Lower lobe of right lung (tissue), 2 donors: ENCODE measurements at places on chromosomes 11 and 22.
A peak's percentile ranks its signal among the peaks of the same experiment; 100 is the strongest.

GRCh38 chr11:108224911-108225786 is 2.3 kb downstream of the ATM start:
- no peak for DNase-seq

DNA sequence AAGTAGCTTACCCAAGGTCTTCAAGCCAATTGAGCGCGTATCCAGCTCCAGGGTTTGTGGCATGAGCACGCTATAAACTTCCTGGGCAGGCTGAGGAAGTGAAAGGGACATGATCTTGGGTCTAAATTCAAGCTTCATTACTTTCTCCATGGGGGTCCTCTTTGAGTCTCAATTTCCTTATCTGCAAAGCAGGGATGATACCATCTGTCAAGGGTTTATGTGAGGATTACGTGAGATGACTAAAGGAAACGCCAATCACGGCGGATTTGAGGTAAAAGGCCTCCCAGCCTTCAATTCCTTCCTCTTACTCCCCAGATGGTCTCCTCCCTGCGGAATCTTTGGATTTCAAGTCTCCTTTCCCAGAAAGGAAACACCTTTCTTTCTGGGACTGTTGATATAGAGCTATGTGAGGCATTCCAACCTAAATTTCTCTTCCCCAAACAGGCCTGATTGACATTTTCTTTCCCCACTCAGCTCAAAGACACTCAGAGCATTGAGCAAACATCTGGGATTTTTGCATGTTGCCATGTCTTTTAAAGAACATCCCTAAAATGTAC is 474.4 kb downstream of the INSC start:
- no peak for DNase-seq

GRCh38 chr11:61712846-61713245 is 32.7 kb downstream of the DAGLA start:
- no peak for DNase-seq

DNA sequence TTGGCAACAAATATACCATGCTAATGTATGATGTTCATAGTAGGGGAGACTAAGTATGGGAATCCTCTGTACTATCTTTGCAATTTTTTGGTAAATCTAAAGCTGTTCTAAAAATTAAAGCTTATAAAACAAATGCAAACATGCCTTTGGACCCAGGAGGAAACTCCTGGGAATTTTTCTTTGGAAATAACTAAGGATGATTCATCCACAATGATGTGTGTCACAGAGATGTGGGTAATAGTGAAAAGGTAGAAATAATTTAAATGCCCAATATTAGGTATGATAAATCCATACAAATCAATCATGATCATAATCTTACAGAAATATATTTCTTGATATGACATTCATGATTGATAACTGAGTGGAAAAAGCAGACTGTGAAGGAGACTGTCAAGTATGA is 135.8 kb downstream of the TRIM44 start:
- no peak for DNase-seq

GRCh38 chr11:60121264-60121663 is 32.8 kb downstream of the MS4A2 start:
- DNase-seq = no peak

GRCh38 chr22:41406410-41406809 is 24.7 kb downstream of the TEF start:
- no peak for DNase-seq

- no peak for DNase-seq
Measured at GRCh38 chr22:35719212-35719875, 1.7 kb downstream of the APOL5 start.

DNA sequence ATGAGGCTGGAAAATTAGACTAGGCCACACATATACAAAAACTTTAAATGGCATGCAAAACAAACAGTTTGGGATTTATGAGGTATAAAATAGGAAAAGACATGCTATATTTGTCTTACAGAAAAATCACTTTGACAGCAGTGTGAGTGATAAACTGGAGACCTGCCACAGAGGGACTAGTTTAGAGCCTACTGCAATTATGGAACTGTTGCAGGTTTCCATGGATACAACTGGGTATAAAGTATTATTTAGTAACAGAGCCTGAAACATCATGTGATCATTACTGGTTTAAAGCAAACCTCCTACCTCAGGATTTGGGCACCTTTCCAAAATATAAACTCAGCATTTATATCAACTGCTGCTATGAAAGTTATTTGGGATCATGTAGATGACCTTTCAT is 1032.5 kb downstream of the DLG2 start:
- no peak for DNase-seq

- DNase-seq = peak; percentile 16
Measured at GRCh38 chr11:2548596-2548995, 103.8 kb downstream of the KCNQ1 start.

DNA sequence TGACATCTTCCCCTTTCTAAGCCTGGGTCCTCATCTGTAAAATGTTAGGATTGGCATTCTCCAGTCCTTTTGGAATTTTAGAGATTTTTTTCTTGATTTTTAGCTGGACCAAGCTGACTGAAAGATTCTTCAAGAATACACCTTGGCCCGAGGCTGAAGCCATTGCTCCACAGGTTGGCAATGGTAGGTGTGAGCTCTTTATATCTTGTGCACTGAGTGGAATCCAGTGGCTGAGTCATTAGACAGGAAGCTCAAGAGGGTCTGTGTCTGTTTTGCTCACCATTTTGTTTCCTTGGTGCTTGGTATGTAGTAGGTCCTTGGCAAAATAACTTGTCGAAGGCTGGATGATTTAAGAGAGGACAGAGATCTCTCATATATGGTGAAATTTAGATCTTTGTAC is 6.2 kb downstream of the EIF3L start:
- no peak for DNase-seq

- DNase-seq = no peak
Measured at GRCh38 chr11:66912911-66913310, 45.3 kb downstream of the PC start.

DNA sequence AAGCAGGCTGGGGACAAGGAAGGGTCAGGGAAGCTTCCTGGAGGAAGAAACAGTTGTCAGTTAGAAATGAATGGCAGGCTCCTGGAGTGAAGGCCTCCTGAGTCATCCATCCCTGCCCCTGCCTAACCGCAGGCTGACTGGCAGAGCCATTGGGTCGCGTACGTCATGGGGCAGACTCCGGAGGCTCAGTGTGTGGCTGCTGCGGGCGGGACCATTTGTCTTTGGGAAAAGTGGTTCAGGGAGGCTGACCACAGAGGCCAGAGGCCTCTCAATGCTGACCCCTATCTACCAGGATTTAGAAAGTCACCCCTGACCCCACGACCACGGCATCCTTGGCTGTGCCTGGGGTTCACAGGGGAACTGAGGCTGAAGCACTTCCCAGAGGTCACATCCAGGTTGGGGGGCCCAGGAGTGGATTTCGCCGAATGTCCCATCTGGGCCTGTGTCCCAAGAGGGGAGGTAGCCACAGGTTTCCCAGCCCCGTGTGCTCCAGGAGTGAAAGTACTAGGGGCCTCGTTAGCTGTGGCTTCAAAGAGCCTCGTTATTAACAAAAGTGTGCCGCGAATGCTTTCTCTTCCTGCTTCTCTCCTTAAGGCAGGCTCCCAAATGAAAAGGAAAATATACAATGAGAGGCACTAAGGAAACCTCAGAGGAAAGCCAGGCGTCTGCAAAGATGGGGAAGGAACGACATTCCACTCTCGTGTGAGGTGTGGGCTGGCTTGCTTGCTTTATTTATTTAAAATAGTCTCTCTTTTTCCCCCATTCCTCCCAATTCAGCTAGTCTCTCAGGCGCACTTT is 58.9 kb downstream of the FLRT1 start:
- DNase-seq = no peak

DNA sequence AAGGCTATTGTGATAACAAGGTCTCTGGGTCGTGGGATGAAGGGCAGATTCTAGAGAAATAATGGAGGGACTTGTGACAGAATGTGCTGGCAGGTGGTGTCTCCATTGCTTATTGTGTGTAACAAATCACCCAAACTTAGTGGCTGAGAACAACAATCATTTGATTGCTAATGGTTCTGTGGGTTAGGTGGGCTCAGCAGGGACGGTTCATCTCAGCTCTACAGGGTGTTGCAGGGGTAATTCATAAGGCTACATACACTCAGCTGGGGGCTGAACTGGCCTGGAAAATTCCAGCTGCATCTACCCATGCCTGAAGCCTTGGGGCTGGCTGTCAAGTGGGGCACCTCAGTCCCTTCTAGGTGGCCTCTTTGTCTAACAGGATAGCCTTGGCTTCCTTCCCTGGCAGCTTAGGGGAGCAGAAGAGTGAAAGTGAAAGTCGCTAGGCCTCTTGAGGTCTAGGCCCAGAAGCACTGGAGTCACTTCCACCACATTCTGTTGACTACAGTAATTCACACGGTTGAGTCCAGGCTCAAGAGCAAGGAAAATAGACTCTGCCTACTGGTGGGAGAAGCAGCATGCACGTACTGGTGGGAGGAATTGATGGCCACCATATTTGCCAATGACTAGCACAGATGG is 308.9 kb downstream of the MN1 start:
- no peak for DNase-seq

DNA sequence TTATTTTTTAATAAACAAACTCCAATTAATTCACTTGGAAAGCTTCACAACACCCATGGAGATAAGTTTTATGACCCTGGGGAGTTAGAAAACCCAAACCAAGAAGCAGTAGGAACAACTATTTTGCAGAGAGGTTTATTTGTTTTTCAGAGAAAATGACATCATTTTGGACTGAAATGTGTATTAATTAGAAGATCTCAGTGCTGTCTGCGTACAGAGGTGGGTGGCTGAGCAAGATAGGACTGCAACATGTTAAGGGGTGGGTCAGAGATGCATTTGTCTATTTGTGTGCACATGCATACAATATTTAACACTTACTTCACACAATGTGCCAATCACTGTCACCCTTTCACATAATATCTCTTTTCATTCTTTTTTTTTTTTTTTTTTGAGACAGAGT is 1.1 kb downstream of the SCGB1A1 start:
- no peak for DNase-seq

- no peak for DNase-seq
Measured at GRCh38 chr22:33401291-33401690, 343.1 kb upstream of the SYN3 start.

- no peak for DNase-seq
Measured at GRCh38 chr11:129282634-129283033, 90.5 kb upstream of the ARHGAP32 start.

DNA sequence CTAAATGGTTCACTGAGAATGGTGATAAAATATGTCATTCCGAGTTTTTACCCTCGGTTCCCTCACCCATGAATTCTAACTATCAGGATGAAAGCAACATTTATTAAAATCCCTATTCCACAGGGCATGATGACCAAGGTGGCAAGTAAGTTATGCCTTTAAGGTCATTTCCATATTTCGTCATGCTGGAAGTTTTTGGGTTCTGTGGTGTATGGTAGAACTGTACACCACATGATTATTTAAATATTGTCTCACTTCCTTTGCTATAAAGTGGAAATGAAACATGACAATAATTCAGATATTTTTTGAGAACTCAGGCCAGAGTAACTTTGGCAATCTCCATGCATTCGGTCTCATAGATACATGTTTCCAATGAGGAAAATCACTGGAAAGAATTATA is 68.5 kb upstream of the CARD18 start:
- no peak for DNase-seq

DNA sequence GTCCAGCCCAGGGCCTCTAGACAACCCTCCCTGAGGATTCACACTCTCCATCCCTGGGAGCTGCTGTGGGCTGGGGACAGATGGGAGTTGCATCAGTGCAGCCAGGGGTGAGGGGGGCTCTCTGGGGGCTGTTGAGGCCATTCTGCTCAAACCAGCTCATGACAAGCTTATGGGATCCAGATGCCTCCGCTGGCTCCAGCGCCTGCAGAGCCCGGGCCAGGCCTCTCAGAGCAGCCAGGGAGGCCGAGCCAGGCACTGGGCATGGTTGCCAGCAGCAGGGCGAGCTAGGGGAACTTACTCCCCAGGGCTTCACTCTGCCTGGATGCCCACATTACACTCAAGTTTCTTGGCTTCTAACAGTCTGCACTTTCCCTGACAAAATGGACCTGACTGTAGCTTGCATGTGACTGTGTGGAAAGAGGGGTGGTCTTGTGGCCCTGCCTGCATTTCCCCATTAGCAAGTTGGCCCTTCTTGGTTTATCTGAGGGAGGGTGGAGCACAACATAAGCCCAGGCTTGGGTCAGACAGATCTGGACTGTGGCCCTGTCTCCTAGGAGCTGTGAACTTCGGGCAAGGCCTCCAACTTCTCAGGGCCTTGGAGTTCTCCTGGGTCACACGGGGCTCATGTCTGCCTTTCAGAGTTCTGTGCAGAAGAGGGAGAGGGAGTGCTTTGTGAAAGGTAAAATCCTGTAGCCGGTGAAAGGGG is 34.5 kb upstream of the CYB5R3 start:
- DNase-seq = no peak

DNA sequence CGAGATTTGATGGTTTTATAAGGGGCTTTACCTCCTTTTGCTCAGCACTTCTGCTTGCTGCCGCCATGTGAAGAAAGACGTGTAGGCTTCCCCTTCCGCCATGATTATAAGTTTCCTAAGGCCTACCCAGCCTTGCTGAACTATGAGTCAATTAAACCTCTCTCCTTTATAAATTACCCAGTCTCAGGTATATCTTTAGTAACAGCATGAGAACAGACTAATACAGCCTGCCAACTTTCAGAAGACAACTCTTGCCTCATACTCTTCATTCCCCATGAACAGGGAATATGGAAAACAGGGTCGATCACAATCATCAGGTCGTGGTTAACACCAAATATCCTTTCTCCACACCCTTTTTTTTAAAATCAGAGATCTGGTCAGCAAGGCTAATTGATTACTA is 83.0 kb downstream of the MPPED2 start:
- DNase-seq = no peak

DNA sequence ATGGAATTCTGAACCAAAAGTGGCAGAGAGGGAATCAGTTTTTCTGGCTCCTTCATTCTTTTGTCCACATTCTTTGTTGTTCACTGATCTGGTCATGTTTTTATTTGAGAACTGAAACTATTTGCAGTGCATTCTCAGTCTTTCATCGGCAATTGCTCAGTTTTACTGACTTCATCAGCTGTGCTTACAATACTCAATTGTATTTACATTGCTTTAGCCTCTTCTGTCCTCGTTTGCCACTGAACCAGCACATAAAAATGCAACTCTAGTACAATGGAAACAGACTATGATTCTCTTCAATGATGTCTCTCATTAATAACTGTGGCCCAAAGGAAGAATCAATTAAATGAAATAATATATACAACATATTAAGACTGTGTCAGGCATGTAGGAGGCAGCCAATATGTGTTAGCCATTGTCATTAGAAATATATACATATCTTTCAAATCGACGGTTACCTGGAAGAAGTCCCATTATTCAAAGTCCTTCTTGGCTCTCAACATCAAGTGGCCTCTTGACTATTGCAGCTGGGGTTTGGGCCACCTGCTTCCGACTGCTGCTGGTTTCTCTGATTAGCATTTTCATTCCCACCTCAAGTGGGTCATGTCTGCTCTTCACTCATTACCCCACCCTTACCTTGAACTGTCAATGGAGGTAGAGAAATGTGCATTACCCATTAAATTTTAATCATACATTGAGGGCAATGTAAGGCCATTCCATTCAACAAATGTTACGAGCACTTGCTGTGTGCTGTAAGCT is 600.1 kb downstream of the INSC start:
- DNase-seq = no peak

- DNase-seq = no peak
Measured at GRCh38 chr11:63099555-63099954, 44.5 kb downstream of the SLC22A24 start.

- no peak for DNase-seq
Measured at GRCh38 chr22:28246397-28246796, 327.3 kb upstream of the PITPNB start.

GRCh38 chr11:130071211-130071712 is 1.6 kb downstream of the APLP2 start:
- no peak for DNase-seq
